Globus pallidus (tissue), 1 donor: ENCODE measurements at places on chromosomes 1 and 21.

- peak; percentile 37 for DNase-seq
Observed at GRCh38 chr1:100868364-100868995, 26.2 kb downstream of the EXTL2 start.

DNA sequence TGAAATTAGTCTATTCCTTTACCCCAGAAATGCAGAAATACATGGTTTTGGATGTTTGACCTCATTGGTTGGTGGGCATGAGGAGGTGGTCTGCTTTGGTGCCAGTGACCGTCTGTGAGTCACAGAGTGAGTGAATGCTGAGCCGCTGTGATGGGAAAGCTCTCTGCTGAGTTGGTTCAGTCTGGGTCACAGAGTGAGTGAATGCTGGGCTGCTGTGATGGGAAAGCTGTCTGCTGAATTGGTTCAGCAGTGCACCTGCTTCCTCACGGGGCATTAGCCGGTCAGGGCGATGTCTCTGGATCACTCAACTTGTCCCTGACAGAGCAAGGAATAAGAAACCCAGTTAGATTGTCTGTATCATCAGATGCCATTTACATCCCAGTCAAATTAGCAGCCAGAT lies 40.8 kb downstream of the ADARB1 start:
- DNase-seq, result no peak

- no peak for DNase-seq
Observed at GRCh38 chr1:91523482-91523881, 22.8 kb downstream of the CDC7 start.

DNA sequence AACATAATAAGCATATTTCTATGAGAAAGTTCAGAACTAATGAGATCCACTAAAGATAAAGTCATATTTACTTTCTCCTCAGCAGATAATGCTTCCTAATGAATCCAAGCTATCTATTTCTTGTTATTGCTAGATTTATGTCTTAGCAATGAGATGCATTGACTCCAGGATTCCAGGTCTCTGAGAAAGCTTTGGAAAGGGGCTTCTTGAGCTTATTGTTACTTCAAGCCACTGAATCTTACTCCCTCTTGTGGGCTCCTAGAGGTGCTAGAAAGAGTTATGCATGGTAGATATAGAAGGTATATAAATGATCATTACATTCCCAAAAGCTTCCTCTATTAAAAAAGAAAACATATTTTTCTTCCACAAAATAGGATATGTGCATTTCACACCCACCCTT lies 246.4 kb upstream of the ADAMTS5 start:
- no peak for DNase-seq

- DNase-seq, result no peak
Observed at GRCh38 chr1:113292603-113293255, 97.6 kb upstream of the MAGI3 start.

GRCh38 chr1:168734271-168734670 lies 5.3 kb upstream of the DPT start:
- peak; percentile 10 for DNase-seq

DNA sequence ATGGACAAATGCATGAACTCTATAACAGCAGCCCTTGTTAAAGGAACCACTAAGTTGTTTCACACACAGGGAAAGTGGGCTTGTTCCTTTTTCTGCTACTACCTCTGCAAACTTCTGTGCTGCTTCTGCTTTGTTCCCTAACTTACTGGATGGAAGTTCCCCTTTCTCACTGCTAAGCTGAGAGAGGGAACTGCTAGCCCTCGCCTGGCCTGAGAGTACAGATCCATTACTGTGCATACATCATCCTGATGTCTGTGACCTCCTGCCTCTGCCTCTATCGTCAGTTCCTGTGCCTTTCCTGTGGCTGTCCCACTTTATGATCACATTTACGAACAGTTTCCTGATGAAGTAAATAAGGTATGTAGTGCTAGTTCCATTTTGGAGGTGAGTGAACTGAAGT lies 3.5 kb downstream of the GNAT2 start:
- peak; percentile 66 for DNase-seq

DNA sequence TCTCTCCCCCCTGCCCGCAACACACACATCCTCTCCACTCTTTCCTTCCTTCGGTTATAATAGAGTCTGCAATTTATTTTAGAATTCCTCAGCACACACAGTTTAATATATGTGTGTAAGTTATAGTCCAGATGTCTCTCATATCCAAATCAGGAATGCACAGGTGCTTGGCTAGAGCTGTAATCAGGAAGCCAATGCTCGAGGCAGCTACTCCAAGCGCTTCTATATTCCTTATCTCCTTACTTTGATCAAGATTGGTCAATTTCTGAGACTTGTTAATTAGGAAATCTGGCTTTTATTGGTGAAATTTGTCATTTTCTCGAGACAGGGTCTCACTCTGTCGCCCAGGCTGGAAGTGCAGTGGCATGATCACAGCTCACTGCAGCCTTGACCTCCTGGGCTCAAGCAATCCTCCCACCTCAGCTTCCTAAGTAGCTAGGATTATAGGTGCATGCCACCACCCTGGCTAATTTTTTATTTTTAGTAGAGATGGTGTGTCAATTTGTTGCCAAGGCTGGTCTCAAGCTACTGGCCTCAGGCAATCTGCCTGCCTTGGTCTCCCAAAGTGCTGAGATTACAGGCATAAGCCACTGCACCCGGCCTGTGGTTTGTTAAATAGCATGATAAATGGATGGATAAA lies 27.7 kb downstream of the RPL5 start:
- no peak for DNase-seq
